ENCODE measurements at places on chromosomes 6 and 20.

DNA sequence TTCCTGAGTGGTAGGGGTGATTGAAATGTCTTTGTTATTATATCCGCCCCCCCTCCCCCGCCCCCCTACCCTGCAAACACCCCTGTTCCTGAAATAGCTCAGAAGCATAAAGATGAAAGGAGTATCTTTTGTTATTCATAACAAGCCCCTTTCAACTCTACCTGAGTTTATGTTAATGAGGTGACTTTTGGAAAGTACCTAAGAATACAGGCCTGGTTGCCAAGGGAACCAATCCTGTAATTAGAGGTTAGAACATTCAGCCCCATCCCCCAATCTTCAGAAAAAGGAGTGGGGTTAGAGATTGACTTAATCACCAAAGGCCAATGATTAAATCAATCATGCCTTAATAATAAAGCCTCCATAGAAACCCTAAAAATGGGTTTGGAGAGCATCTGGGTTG is 979.2 kb upstream of the GJE1 start:
- DNase-seq: no peak

GRCh38 chr6:7902867-7903266 is 7.7 kb downstream of the TXNDC5 start:
- DNase-seq: no peak

GRCh38 chr20:62025394-62025793 is 40.3 kb downstream of the TAF4 start:
- DNase-seq: no peak

GRCh38 chr6:131383421-131384411 is 189.3 kb upstream of the ARG1 start:
- DNase-seq: no peak

DNA sequence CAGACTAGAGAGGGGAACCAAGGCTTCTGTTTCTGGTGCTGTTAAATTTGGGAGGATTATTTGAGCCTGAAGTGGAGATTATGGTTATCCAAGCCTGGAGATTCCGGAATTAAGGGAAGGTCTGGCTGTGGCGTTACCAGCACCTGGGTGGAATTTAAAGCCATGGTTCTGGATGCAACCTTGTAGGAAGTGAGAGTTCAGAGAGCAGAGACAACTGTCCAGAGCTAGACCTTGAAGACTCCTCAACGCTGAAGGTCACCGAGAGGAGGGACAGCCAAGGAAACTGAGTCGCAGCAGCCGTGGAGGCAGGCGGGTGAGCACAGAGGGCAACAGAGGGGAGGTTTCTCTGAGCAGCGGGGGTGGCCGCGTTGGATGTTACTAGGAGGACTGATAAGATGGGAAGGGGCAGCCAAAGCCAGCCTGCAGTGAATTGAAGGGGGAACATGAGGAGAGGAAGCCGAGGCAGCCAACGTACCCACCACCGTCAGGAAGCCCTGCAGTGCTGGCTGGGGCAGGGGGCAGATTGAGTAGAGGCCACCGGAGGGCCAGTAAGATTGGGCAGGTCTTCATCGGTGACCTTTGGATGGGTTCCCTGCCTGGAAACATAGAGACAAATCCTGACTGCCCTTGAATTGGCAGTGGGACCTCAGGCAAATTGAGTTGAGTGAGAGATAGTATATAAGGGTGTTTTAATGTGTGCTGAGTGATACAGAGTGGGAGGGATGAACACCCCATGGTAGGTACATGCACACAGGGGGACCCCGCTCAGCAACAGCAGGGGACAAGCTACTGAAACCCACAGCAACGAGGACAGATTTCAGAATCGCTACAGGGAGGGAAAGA is 90.3 kb downstream of the SNX5 start:
- DNase-seq: no peak

- no peak for DNase-seq
These were observed 214.5 kb downstream of the TBX18 start for GRCh38 chr6:84549917-84550316.

DNA sequence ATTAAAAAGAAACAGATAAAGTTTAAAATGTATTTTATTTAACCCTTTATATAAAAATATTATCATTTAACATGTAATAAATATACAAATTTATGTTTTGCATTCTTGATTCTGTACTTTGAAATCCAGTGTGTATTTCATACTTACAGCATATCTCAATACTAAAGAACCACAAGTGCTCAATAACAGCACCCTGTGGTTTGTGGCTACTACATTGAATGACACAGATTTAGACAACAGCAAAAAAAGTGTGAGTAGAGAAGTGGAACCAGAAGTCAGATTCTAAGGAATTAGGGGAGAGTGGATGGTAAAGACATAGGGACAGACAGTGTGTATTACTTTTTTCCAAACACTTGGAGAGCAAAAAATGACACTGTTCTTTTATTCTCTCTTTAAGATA is 524.5 kb downstream of the BMP2 start:
- DNase-seq: no peak

DNA sequence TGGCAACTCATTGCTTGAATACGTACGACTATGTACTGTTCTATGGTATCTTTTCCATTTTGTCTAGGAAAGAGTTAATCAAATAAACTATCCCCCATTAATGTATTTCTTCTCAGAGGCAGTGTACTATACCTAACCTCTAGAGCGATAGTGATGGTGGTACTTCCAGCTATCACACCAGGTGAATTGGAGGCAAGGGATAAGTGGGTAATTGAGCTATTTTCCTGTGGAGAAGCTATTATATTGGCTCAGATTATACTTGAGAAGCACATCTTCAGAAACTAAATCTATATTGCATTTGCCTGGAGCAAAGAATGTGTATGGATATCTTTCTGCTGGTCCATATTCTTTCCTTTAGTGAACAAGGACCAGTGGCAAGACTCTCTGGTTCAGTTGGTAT is 430.7 kb upstream of the KHDRBS2 start:
- no peak for DNase-seq

DNA sequence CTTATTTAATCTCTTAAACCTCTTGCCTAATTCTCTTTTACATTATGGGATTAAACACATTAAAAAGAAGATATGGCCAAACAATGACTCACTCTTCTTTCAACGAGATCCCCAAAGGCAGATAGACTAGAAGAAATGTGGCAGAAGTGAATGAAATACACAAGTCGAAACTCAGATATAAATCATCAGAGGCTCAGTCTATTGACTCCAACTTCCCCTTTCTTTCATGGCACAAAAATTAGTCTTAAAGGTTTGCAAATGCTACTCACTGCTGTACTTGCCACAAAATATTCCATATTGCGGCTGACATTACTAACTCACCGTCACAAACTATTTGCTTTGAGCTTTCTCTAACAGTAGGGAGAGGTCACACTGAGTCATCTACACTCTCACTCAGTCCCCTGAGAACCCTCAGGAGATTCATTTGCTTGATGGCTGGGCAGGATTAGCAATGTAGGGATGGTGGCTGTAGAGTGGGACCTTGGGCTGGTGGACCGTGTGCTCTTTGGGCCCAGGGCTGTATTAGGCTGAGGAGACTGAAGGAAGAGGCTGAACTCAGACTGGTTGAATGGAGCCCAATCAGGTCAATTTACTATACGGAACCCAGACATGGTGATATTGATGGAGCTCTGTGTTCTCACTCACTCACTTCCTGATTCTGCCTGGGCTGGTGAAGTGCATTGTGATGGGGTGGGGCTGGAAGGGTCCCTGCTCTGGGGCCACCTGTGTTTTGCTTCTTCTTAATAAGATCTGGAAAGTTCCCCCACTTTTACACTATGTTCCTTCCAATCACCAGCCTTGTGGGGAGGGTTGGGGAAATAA is 42.8 kb upstream of the UBR2 start:
- no peak for DNase-seq
